Osteocyte (in vitro differentiated cells): ENCODE measurements at places on chromosomes 3 and 15. TPM values are rescaled to one million over a fixed set of nuclear protein-coding genes. Genes with fewer than 3 reads are reported as not detected.

The ZBBX gene
- not detected in 2 replicates for total RNA-seq

The TERC gene
- total RNA-seq = 1.5 TPM in 1 of 2 replicates, not detected in the other

The SERPINI2 gene
- not detected in 2 replicates for total RNA-seq

The MORC1 gene
- not detected in 2 replicates for total RNA-seq

The GCNT3 gene
- total RNA-seq = 0.40 and 0.76 TPM in 2 replicates

The RASGRF1 gene
- 0.18 and 0.48 TPM in 2 replicates for total RNA-seq

The ANKRD63 gene
- 0.30 and 0.42 TPM in 2 replicates for total RNA-seq

The CSPG5 gene
- 0.42 and 0.59 TPM in 2 replicates for total RNA-seq

The ISLR gene
- 108 and 110 TPM in 2 replicates for total RNA-seq

The CRYBG3 gene
- total RNA-seq = 13.0 and 13.5 TPM in 2 replicates

The CHRM5 gene
- not detected in 2 replicates for total RNA-seq
